ENCODE measurements at places on chromosomes 6 and 20. TPM values are rescaled to one million over a fixed set of nuclear protein-coding genes. Genes with fewer than 3 reads are reported as not detected.

ZSCAN12 gene
- 4.9 TPM for total RNA-seq

FAM209A gene
- total RNA-seq = 0.39 TPM

SUPT3H gene
- 2.8 TPM for total RNA-seq

CSNK2A1 gene
- total RNA-seq = 117 TPM

NOX3 gene
- total RNA-seq = not detected

PTPRT gene
- total RNA-seq = 0.52 TPM

- no peak for DNase-seq
Observed at GRCh38 chr6:134637847-134638437, 312.0 kb downstream of the ALDH8A1 start.

- no peak for DNase-seq
Observed at GRCh38 chr6:126945812-126946360, 172.6 kb upstream of the RSPO3 start.

GRCh38 chr6:4281341-4282293 lies 146.2 kb upstream of the ECI2 start:
- peak; percentile 56 for DNase-seq

DNA sequence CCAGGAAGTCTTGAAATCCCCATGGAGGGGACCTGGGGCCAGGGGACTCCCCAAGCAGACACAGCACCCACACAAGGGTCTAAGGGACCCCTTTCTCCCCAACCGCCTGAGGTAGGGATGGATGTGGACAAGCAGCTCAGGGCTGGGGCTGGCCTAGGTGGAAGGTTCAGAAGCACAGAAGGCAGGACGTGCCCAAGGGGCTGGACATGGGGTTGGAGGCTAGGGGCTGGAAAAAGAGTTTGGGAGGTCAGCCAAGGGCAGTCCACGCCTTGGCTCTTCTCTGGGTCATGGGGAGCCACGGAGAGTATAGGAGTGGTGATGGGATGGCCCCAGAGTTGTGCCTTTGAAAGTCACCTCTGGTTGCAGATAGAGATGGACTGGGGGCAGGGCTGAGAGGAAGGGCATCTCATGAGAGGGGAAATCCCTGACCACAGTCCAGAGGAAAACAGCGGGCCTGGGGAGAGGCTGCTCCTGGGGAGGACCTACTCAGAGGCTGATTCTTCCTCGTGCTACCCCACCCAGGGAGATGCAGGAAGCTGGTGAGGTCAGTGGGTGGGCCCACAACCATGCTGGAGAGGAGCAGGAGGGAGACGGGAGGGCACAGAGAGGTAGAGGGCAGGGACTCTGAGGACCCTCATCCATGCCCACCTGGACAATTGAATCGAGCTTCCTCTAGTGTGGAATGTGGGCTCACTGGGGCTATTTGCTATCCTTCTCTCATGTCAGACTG lies 2.5 kb upstream of the HSPA12B start:
- no peak for DNase-seq

GRCh38 chr6:15327271-15327670 lies 81.4 kb downstream of the JARID2 start:
- DNase-seq = peak; percentile 68

DNA sequence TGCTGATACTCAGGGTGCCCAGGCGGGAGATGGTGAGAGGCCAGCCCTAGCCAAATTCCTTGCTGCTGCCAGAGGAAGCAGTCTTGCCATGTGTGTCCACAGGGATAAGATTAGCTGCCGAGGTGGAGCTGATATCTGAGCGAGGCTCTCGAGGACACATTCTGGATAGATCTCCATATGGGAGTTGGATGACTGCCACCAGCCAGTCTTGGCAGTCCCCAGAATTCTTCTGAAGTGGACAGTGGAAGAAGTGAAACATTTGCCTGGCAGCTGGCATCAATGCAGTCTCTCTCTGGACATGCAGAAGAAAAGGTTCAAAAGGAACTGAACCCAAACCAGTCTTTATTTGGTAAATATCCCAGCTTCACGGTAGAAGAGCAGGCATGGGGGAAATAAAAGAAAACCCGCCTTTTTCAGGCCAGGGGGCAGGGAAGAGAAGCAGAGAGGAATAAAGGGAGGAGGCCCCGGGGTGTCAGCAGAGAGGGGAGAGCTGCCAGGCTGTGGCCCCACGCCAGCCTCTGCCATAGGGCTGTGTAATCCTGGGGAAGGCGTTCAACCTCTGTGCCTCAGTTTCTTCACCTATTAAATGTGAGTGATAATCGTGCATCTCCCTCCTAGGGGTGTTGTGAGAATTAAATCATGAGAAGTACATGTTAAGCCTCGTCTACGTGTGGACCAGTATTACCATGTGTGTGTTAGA lies 3.7 kb upstream of the FUCA2 start:
- no peak for DNase-seq

- DNase-seq = no peak
Observed at GRCh38 chr20:6691516-6691915, 76.0 kb upstream of the BMP2 start.

- DNase-seq = no peak
Observed at GRCh38 chr6:140897349-140897748, 1235.4 kb upstream of the GJE1 start.

DNA sequence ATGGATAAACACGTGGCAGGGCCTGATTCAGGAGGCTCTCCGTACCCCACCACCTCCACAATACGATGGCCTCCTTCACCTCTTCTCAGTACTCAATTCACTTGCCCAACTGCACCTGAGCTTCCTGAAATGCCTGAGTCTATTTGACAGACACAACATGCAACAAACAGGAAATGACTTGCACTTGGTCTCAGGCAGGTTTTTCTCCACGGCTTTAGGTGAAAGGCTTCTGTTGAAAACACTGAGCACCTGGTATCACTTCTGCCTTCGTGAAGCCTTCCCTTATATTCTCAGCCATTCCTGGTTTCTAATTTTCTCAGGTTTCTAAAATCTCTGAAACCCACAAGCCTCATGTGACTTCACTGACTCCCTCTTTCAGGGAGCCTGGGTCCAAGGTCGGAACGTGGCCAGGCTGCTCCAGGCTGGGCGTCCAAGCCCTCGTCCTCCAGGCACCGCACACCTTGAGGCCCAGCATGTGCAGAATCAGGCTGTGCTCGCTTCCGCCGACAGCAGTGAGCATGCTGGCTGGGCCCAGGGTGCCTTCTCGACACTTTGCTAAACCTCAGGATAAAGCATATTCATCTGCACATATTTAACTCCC lies 34.7 kb downstream of the TAF4 start:
- DNase-seq = no peak

DNA sequence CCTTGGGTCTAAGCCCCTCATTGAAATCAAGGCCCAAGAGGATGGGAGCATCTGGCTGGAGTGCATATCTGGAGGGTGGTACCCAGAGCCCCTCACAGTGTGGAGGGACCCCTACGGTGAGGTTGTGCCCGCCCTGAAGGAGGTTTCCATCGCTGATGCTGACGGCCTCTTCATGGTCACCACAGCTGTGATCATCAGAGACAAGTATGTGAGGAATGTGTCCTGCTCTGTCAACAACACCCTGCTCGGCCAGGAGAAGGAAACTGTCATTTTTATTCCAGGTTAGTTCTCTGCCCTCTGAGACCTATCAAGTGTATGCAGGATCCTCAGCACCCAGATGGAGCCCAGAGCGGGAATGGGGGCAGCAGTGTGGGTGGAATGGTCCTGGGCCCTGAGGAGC lies 5.1 kb downstream of the BTN2A2 start:
- DNase-seq = no peak

DNA sequence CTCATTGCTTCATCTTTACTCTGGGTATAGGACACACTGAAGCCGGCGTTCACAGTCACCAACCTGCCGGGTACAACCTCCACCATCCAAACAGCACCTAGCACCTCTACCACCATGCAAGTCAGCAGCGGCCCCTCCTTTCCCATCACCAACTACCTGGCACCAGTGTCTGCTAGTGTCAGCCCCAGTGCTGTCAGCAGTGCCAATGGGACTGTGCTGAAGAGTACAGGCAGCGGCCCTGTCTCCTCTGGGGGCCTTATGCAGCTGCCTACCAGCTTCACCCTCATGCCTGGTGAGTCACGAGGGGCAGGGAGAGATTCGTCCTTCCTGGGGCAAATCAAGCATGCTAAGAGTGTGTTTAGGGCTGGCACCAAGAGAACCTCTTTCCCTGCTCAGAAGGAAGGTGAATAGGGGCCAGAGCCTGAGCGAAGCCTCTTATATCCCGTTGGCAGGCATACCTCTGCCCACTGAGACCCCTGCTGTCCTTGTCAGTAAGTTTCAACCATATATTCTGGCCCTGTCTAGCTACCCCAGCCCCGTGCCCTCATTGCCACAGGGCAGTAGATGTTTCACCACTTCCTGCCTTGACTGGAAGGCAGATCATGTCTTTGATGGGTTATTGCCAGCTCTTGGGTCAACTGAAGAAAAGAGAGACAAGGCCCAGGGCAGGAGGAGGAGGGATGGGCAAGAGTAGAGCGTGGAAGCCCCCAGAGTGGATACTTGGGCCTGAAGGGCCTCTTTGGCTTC lies 4.8 kb downstream of the SRF start:
- no peak for DNase-seq

DNA sequence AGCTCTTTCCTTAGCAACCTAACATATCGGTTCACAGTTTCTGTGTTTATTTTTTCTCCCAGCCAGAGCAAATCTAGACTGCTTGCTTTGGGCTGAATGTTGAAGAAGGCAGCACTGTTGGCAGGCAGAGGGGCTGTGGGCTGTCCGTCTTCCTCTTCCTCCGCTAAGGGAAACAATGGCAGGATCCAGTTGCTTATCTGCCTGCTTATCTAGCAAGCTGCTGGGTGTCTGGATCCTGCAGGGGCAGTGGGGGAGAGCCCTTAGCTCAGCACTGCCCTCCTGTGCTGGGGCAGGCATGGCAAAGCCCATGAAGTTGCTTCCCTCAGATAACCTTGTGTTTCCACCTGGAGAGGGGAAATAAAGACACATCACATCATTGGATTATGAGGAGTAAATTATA lies 92.7 kb upstream of the CD93 start:
- DNase-seq = no peak

DNA sequence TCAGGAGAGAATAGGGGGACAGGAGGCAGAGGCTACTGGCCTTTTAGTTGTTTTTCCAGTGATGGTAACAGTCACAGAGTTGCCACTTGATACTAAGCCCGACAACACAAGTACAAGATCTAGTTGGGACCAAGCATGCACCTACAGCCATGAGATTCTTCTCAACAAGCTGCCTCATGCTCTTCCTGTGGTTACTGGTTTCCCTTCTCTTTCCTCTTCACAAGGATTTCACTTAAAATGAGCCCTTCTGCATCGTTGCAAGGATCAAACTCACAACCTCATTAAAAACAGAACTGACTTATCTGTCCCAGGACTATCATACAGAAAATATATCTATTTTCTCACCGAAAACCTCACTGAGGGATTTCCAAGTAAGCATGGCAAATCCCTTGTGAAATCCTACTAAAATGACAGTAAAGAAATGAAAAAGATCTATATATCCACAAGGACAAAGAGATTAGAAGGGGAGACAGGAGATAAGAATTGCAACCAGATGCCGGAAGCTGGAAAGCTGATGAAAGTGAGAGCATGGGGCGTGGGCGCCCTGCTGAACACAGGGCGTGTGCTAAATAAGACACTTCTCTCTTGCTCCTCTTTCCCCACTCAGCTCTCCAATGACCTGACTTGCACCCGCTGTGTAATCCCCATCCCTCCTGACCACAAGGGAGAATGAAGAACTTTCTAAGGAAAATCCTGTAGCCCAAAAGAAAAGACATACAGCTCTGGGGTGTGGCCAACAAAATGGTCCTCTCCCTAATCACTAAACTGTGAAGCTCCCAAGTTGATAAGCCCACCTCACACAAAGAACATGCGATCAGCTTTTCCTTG lies 13.4 kb downstream of the MTFR2 start:
- DNase-seq = no peak

DNA sequence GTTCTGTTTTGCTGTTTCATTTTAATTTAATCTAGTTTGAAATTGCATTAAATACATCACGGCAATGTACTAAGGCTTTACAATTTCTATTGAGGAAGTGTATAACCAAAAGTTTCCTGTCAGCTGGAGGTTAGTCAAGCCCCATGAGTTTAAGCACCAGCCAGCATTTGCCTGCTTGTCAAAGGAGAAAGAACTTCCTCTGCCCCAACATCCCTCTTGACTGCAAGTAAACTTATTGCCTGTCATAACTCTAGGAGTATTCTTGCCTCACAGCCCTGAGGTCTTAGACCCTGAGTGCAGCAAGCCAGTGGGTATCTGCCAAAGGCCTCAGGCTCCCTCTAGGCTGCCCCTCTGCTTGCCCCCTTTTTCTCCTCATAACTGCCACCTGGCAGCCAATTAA lies 106.7 kb upstream of the INSM1 start:
- DNase-seq = no peak

GRCh38 chr6:71510057-71510713 lies 221.6 kb downstream of the OGFRL1 start:
- peak; percentile 18 for DNase-seq

- DNase-seq = no peak
Observed at GRCh38 chr6:108763931-108764579, 84.2 kb upstream of the ARMC2 start.

GRCh38 chr20:31927627-31928159 lies 24.2 kb downstream of the PDRG1 start:
- no peak for DNase-seq

DNA sequence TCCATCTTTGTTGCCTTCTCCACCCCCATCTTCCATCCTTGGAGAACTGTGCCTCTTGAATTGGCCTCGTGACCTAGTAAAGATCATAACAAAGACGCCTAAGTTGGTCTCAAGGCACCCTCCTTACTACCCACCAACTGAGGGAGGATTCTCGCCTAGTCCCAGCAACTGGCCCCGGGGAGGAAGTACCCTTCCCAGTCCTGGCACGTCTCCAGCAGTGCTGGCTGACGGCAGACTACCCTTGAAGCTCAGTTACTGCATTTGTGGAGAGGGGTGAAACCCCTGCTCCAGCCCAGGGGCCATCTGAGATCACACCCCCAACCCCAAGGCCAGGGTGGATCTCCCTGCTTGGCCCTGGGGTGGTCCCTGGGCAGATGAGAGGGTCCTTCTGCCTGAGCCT lies 2.1 kb upstream of the OSBPL2 start:
- no peak for DNase-seq

DNA sequence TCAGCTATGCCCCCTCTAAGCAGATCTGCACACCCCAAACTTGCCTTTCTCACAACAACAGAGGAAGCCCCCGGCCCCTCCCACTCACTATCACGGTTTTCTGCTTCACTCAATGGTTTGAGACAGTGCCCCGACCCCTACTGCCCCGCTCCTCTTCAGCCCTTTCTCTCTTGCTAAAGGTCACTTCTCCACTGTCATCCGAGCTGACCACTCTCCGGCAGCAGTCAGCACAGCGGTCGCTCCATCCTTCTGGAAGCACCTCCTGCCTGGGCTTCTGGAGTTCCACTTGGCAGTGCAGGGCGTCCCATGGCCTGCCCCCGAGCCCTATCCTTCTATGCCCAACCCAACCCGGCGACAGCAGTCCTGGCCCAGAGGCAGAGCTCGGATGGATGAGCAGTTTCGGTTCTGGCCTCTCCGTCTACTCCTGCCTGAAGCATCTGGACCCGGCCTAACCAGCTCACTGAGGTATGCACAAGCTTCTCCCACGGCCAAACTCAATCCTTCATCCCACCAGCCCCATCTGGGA lies 4.1 kb downstream of the CTSZ start:
- no peak for DNase-seq

DNA sequence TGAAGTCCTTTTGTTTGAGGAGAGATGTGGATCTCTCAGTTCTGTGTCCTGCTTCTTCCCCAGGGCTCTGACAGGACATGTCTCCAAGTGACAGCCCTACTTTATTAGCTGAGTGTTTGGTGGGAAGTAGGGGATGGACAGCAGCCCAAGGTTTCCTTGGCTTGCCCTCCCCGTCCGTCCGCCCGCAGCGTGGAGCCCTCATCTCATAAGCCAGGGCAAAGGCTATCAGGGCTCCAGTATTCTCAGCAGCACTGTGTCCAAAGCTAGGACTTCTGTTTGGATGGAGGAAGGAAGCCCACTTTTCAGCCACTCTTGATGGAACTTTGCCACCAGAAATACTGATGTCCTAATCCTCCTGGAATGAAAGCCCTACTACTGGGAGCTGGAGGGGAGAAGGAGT lies 13.6 kb downstream of the CDC5L start:
- no peak for DNase-seq
